ENCODE measurements at places on chromosomes 3 and 15.
A peak's percentile ranks its signal among the peaks of the same experiment; 100 is the strongest.

GRCh38 chr3:160981217-160981938, 123.8 kb downstream of the B3GALNT1 start:
- DNase-seq = peak; percentile 47

DNA sequence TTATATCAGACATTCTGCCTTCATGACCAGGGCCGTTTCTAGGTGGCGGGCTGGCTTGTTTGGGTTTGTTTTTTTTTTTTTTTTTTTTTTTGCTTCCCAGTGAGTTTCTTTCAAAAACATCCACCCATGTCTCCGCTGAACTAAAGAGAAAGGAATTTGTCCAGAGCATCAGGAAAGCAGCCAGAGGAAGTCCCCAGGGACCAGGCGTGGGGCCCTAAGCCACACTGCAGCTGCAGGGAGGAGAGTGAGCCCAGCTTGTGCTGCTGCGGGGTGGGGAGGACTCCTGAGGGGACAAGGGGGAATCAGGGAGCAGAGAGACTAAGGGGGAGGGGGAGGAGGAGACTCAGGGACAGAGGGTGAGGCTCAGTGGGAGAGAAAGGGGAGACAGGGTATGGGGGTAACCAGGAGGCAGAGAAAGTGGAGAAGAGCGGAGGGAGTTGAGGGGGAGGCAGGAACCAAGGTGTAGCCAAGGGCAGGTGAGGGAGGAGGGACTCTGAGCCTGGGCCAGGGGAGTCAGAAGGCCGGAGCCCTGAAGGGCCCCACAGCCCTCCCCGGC, 49.5 kb downstream of the CYP11A1 start:
- DNase-seq = peak; percentile 96

DNA sequence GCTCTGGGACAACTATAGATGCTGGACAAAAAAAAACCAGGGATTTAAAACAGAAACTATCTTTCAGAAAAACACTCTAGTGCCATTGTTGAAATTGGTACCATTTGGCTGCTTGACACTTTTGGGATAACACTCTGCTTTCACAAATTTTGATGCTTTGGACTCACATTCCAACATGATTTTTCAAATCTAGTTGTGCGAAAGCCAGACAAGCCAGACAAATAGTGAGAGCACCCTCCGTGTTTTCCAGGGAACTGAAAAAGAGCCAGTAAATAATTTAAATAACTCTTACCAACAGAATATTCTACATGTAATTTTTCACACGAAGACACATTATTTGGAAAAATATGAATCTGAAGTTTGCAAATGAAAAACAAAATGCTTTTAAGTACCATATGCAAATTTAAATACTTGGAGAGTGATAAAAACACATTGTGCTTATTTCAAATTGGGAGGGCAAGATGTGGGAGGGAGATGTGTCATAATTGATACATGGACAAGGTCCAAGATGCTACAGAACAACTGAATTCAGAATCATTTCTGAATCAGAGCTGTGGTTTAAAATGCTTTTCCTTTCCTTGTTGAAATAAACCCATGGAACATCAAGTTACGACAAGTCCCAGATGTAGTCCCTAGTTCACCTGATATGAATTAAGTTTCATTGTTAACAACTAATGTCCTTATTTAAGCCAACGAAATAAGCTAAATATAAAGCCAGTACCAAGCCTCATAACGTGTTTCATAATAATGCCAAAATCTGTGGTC, 144.2 kb upstream of the SOX2 start:
- DNase-seq = no peak

DNA sequence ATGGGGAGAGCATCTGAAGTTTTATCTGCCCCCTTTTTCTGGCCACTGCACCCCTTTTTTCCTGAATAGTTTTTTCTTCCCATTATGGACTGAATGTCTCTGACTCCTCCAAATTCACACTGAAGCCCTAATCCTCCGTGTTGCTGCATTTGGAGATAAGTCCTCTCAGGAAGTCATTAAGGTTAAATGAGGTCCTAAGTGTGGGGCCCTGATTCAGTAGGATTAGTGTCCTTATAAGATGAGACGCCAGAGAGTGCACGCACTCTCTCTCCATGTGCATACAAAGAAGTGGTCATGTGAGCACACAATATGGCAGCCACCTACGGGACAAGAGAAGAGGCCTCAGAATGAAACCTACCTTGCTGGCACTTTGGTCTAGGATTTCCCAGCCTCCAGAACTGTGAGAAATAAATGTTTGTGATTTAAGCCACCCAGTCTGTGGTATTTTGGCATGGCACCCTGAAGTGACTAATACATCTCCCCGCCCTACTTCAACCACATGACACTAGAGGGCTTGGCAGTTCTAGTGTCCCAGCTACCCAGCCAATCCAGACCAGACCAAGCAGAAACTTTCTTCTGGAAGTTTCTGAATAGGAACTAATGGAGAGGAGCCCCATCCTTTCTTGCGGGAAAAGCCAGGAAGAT, 191.3 kb downstream of the PDE8A start:
- DNase-seq = no peak

DNA sequence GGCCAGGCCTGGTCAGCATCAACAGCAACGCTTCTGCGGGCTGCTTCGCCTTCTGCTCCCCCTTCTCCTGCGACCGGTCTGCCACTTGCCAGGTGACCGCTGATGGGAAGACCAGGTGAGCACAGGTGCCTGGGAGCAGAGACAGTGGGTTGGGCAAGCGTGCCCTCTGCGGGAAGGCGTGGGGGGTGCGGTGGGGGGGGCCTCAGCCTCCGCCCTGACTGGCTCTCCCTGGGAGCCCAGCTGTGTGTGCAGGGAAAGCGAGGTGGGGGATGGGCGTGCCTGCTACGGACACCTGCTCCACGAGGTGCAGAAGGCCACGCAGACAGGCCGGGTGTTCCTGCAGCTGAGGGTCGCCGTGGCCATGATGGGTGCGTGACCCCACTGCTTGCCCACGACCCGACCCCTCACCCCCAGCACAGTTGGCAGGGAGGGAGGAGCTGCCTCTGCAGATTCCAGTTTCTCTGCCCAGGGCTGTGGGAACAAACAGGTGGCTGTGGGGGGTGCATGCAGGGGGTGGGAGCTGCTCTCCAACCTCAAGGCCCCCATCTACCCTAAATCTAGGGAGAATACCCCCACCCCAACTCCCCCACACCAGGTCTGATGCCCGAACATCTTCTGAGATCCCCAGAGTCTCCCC, 8.8 kb downstream of the STAB1 start:
- no peak for DNase-seq

DNA sequence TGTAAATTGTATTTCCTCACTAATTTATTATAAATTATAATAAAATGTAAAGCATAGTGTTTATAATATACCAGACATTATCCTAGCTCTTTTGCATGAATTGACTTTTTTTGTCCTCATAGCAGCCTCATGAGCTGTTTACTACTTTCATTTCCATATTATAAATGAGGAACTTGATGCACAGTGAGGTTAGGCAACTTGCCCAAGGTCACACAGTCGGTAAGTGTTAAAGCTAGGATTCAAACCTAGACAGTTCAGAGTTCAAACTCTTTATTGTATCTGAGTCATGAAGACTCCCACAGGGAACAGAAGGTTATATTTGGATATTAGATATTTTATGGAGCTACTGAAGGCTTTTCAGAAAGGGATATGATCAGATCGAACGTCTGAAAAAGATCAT, 322.2 kb upstream of the SATB1 start:
- no peak for DNase-seq

GRCh38 chr3:194249323-194250097, 101.6 kb downstream of the CPN2 start:
- no peak for DNase-seq

- DNase-seq = no peak
Measured at GRCh38 chr3:12421132-12421531, 63.1 kb upstream of the TSEN2 start.

- peak; percentile 78 for DNase-seq
Measured at GRCh38 chr3:183447206-183448001, 19.0 kb upstream of the MCF2L2 start.

GRCh38 chr3:123286308-123287023, 84.7 kb downstream of the SEC22A start:
- DNase-seq = peak; percentile 86

GRCh38 chr3:132342183-132342582, 25.0 kb downstream of the ACP3 start:
- DNase-seq = peak; percentile 36

GRCh38 chr15:74315626-74316025, 51.8 kb downstream of the CYP11A1 start:
- DNase-seq = no peak

- no peak for DNase-seq
Measured at GRCh38 chr15:63088533-63089245, 33.0 kb upstream of the LACTB start.

DNA sequence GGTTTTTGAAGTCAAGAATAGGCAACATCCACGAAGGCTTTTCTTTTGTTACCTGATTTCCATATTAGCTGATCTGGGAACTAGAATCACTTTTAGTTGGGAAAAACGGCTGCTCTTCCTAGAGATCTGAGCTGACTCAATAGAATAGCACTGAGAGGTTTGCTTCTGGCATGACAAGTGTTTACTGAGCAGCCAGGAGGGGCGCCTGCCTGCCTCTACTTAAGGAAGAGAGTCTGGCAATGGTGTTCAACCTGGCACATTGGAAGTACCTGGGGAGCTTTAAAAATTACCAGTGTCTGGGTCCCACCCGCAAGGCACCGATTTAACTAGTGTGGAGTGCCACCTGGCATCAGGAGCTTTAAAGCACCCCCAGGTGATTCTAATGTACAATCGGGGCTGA, 34.4 kb downstream of the FAM43A start:
- DNase-seq = no peak

DNA sequence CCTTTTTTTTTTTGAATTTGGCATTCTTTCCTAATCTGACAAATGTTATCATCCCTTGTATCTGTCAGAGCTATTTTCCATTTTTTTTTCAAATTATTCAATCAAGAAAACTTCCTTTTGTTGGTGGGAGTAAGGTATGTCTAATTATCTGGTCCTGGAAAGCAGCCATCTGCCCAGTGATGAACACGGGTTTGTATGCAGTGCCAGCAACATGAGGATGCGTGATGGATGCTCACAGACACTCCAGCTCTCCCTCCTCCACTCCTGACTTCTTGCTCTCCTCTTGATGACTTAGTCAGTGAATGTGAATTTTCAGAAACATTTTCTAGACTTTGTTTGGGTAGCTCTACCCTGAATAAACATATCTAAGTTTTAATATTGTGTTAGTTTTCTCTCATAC, 79.2 kb downstream of the IL1RAP start:
- DNase-seq = no peak

GRCh38 chr3:177824190-177824786, 627.0 kb upstream of the TBL1XR1 start:
- peak; percentile 89 for DNase-seq

- no peak for DNase-seq
Measured at GRCh38 chr3:46350262-46350565, 3.7 kb upstream of the CCR2 start.

DNA sequence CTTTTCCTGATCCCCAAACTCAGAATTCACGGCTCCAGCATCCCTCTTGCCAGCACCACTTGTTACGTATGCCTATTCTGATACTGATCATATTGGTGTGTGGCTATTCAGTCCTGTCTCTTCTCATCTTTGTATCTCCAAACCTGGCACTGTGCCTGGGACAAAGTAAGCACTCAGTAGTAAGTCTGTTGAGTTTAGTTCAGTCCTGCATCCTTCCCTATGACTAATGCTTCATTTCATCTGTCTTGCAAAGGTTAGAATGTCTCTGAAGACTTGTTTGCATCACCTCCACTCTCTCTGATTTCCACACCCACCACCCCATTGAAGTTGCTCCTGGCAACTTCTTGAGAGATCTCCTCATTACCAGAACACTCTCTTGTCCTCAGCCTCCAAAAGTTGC, 80.3 kb downstream of the HMG20A start:
- DNase-seq = peak; percentile 91

DNA sequence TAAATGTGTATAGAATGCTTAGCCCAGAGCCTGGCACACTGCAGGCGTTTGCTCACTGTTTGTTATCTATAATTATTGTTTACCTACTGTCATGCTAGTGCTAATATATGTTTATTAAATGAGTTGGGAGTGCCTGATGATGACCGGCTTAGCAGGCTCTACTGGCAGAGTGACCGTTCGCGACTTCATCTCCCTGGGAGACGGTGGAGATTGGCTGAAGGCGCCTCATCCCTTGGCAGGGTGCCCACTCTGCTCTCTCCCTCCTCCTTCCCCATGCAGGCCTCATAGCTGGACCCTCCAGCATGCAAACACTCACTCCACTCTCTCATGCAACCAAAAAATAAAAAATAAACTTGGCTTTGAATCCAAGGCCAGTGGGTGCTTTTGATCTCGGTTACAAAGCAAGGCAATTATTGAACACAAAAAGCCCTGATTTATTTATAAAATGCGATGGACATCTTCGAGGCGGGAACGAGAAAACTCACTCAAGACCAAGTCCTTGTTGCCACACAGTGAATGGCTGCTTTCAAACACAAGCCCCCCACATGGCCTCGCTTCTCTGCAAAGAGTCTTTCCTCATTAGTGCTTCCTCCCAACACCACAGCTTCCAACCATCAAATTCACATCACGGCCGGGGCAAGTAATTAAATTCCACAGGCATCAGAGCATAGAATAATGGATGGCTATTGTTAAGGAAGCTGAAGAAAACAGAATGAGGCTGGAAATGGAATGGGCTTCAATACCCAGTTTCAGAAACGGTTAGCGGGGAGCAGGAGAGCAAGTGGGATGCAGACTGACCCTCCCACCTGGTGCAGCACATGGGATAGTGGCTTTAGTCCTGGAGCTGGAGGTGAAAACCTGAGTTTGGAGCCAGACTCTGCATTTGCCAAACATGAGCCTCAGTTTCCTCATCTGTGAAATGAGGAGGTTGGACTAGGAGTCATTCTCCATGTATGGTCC, 135.7 kb upstream of the RAD18 start:
- DNase-seq = no peak

DNA sequence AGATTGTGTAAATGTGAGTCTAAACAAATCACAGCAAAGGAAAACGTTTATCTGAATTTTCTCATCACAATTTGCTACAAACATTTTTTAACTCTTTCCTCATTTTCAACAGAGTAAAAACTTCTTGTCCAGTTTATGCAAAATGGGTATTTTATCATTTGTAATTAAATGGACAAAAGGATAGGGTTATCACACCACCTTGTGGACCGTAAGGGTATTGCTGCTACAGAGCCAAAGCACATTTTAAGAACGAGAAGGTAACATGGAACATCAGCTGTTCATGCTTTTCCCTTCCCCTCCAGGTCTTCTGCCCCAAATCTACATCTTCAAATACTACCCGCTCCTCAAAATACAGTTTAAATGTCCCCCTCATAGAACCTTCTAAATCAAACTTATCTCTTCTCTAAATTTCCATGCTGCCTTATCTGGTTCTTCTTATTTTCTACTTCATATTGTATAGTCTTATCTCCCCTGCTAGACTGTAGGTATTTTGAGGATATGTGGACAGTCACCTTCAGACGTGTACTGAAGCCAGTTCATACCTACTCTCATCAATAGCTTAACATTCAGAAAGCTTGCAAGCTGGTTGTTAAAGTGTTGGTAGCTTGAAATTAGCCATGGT, 12.8 kb upstream of the SETMAR start:
- DNase-seq = peak; percentile 74

All from choroid plexus epithelial cell (primary cell).